Activated CD8-positive, alpha-beta memory T cell treated with anti-CD3 and anti-CD28 coated beads for 1 hour (primary cell): ENCODE measurements at places on chromosomes 1 and 21.

DNA sequence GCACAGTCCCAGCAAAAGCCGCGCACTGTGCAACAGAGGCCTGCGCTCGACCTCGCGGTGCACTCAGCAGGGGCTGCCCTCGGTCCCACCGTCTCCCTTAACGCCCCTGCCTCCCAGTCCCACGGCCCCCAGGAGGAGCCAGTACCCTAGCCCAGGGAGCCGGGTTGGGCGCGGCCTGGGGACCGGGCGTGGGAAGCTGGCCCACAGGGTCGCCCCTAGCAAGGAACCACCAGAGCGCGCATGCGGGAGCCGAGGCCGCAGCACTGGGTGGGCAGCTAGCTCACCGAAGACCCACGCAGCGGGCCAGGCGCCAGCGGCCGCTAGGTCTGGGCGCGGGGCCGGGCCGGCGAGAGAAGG is 21.6 kb upstream of the ZNF678 start:
- no peak for DNase-seq

DNA sequence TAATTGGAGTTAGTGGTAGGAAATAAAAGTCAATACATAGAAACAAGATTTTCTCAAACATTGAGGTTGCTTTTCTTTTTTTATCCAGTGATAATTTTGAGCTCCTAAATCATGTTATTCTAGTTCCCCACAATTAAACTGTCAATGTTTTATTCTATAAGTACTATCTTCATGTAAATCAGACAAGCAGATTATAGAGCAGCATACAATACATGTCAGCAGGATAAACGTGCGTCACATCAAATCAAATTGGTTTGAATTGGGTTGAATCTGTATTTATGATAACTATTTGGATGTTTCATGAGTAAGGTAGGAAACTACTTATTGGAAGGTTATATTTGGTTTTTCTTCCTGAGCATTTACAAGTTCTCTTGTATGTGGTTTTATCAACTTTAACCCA is 2028.7 kb downstream of the NCAM2 start:
- no peak for DNase-seq

GRCh38 chr1:157485793-157486192 is 66.5 kb downstream of the FCRL5 start:
- DNase-seq, result no peak

- DNase-seq, result no peak
These were observed 180.0 kb downstream of the PLPP3 start for GRCh38 chr1:56399326-56399725.

DNA sequence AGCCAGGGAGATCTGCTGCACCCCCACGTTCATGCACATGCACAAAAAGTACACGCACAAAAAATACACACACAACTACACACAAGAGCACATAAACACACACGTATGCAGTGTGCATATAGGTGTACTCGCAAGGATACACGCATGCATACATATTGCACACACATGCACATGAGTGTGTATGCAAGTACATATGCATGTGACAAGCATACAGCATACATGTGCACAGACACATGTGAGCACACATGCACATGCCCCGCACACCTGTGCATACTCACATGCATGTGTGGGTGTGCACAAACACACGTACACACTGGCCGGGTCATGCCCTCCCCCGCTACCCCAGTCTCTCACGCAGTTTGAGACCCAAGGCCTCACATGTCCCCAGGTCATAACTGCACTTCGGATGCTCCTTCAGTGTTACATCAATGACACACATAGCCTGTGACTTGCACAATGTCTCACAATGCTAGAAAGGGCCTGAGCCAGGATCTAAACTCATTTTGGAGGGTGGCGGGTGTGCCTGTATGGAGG is 52.6 kb downstream of the FOXO6 start:
- DNase-seq, result no peak

GRCh38 chr1:20183035-20183434 is 2.9 kb upstream of the UBXN10 start:
- DNase-seq, result no peak

DNA sequence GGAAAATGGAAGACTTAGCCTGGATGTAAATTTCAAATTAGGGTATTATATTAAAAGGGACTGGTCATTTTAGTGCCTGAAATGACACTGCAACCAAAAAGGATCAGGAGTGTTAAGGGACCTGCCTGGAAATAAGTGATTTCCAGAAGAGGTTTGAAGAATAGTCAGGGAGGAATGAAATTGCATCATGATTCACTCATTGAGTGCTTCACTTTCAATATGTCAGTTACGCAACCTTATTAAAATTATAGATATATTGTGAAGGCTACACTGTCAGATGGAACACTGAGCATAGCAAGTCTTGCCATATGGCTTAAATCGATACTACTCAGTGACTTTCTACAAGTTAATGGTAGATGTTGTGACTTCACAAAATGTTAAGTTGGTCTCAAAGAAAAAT is 275.2 kb upstream of the DPYD start:
- DNase-seq, result no peak
